ENCODE measurements at places on chromosomes 1 and 21.

DNA sequence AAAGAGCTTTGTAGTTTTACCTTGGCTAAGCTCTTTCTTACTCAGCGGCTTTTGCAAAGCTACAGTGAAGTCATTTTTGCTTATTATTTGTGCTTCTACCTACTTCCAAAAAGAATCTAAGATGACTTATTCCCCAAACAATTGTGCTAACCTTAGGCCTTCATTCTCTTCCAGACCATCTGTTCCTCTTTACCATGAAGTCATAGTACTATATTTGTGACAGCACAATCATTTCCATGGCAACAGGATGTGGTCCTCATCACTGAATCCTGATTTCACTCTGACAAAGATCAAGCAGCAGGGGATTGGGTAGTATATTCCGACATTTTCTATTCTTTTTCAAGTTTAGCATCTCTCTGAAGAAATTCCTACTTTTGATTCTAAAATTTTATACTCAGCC lies 24.8 kb upstream of the NMNAT2 start:
- no peak for DNase-seq

GRCh38 chr1:32159189-32159588 lies 20.3 kb upstream of the TXLNA start:
- DNase-seq: no peak

- no peak for DNase-seq
Measured at GRCh38 chr1:91575909-91576519, 75.4 kb downstream of the CDC7 start.

- no peak for DNase-seq
Measured at GRCh38 chr1:83500987-83501591, 497.8 kb downstream of the TTLL7 start.

DNA sequence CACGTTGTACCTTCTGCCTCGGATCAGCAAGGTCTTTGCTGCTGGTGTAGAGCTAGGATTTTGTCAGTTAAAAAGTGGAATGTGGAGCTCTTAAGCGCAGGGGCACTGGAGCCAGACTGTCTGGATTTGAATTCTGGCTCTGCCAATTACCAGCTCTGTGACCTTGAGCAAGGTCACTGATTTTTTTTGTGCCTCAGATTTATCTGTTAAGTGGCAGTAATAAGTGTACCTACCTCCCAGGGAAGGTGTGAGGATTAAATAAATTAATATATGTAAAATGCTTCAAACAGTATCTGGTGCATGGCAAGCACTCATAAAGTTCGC lies 40.3 kb downstream of the UBE2U start:
- no peak for DNase-seq

DNA sequence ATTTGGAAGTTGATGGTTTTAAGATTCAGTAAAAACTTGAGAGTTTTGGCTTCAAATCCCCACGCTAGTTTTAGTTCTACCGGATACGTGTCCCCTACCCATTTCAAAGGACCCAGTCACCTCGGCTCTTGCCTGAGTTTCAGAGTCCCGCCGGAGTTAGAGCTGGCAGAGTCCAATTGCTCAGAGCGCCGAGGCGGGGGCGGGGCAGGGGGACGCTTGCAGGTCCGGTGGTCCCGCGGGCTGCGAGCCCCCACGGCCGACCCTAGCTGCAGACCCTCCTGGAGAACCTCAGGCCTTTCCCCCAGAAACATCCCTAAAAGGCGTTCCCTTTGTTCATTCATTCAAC lies 765 bp upstream of the VPS45 start:
- no peak for DNase-seq

DNA sequence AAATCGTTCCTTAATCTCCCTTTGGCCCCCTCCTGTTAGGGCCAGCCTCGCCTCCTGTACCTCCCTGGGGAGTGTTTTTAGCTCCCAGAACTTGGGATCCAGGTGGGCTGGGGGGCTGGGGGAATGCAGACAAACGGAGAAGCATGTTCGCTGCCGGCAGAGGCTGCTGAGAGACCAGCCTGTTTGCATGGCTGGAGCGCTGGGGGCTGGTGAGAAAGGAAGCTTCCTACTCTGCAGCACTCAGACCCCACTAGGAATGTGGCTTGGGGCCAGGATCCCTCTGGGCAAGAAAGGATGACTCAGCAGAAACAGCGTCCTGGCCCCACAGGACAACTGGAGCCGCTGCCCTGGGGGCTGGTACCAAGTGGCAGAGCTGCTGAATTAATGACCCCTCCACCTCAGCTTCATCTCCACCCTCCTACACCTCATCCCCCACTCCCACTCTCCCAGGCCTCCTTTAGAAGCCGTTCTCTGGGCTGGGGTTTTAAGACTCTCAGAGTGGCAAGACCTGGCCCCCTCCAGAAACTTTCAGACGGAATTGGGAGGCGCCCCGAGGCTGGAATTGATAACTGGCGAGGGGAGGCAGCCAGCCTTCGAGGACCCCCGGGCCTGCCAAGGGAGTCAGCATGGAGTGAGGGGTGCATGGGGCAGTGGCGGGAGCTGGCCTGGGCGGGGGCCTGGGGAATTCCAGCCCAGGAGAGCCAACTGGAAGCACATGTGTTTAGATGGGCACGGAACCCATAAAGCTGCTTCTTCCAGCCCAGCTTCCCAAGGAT lies 28.5 kb upstream of the EPS8L3 start:
- no peak for DNase-seq

DNA sequence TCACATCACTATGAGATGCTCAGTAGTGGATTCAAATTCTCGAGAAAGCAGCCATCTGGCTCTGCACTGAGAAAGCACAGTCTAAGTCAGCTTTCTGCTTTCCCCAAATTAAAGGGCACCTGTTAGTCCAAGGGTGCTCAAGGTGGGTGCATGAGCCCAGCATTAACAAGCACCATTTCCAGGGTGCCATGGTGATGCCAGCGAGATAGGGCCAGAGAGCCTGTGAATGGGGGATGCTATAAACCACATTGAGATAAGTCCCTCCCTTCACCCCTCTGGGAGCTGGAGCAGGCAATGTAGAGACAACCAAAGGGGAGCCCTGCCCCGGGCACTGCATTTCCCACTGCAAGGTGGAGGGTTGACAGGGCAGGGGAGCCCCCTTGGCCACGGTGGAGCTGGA lies 568.2 kb downstream of the AJAP1 start:
- no peak for DNase-seq

DNA sequence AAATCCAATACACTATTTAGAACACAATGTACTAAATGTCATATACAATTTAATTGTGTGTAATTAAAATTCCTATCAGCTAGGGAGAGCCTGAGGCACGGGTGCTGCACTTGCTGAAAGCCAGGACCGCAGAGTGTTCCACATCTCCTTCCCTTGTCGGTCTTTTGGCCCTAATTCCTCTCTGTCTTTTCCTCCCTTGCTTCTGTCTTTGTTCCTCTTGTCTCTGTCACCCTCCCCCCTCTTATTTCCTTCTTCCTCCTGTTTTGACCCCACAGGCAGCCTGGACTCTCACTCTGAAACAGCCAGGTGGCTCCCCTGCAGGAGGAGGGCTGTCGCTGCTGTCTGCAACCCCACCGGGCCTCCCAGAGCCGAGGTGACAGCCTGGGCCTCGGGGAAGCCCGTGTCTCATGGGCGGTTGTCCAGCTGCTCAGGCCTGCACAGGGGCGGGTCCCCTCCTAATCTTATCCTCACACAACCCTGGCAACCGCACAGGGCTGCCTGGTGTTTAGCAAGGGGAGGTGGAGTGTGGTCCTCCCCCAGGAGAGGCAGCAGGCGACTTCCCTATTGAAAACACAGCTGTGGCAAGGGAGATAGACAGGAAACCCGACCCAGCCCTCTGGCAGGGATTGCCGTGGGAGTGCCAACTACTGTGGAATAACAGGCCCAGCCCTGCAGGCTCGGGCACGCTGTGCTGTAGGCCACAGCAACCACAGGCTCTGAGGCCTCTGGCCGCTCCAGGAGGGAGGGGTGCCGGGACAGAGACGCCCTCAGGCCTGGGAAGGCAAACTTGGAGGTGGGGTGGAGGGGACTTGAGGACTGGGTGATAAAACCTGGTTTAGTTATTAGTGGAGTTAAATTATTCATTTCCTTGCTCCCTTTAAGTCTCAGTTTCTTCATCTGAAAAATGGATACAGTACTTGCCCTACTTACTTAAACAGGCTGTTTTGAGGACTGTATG lies 68.8 kb upstream of the WDR26 start:
- no peak for DNase-seq

DNA sequence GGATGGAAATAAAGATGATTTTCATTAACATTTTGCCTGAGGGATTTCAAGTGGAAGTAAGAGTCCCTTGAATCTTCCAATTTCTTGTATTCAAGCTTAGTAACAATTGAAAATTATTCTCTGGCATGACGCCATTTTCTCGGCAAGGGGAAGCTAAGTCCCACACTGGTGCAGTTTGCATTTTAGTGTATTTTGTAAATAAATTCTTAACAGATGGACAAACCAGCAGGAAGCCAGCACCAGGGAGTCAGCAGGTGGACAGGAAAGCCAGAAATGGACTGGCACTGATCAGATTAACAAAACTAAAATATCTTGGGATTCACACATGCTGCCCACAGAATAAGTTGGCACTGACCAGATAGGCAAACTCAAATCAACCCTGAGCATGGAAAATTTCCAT lies 311.3 kb downstream of the LRRIQ3 start:
- DNase-seq: no peak

DNA sequence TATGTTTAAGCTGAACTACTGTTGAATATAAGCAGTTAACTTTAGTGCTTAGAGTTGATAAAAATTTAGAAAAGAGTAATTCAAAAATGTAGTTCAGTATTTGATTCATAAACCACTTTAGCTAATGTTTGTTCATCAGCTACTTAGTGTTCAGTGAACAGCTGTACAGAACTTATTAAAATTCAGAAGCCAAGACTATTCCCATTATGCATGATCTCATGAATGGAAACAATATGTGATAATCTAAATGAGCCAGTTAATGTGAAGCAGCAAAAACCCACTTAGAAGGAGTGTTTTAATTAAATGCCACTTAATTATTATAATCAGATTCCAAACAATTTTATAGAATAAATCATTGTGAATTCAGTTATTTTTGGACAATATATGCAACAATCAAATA lies 92.9 kb upstream of the NEGR1 start:
- DNase-seq: no peak
